ENCODE measurements at places on chromosomes 16 and 17.

- no peak for DNase-seq
Observed at GRCh38 chr17:67449845-67450755, 73.0 kb downstream of the PITPNC1 start.

GRCh38 chr17:71777048-71777640, 343.7 kb upstream of the SOX9 start:
- DNase-seq = no peak

DNA sequence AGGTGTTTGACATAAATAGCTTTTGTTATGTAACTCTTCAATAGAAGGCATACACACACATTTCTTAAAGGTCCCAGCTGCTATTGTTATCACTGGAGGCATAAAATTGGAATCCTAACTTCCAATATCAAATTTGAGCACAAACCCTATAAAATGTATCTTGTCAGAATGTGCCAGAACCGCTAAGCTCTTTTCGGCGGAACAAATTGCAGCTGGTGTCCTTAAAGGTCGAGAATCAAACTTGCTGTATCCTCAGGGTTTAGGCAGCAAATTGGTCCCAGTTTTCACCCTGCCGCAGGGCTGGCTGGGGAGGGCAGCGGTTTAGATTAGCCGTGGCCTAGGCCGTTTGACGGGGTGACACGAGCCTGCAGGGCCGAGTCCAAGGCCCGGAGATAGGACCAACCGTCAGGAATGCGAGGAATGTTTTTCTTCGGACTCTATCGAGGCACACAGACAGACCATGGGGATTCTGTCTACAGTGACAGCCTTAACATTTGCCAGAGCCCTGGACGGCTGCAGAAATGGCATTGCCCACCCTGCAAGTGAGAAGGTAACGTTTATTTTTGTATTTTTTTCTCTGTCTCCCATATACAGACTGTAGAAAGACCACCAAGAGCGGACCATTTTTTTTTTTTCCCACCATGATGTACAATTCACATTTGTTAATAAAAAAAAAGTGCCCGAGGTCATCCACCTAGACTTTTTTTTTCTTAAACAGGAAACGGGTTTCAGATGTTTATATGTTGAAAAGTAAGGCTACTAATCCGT, 297.1 kb downstream of the IRF8 start:
- DNase-seq = no peak

DNA sequence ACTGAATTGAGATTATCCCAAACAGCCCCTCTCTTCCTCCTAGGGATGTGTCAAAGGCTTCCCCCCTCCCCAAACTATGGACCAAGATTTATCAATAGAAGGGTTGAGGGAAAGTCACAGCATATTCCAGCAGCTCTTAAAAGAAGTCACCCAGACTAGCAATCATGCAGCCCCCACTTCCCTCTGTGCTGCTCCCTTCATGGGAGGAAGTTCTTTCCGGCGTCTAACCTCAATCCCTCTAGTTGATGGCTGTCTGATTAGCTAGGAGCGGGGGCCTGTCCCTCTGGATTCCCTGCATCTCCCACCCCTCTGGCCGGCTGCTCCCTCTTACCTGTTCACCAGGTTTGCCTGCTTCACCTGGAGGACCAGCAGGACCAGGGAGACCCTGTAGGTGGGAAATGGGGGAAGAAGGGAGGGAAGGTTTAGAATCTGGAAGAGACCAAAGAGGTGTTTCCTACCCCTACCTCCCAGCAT, 9.2 kb downstream of the COL1A1 start:
- DNase-seq = no peak

DNA sequence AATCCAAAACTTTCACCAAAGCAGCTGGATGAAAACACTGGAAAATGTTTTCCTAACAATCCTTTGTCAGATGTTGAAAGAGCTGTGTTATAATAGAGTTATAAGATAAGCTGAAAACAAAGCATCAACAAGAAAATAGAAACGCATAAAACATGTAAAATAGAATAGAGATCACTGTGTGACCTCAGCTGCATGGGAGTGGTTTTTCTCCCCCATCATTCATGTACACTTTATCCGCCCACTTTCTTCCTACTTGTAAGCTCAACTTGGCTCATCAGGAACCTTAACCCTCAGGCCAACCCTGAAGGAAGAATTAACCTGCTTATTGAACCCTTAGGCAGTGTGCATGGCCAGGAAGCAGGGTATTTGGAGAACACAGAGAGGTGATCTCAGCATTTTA, 238.5 kb upstream of the PMFBP1 start:
- DNase-seq = no peak

DNA sequence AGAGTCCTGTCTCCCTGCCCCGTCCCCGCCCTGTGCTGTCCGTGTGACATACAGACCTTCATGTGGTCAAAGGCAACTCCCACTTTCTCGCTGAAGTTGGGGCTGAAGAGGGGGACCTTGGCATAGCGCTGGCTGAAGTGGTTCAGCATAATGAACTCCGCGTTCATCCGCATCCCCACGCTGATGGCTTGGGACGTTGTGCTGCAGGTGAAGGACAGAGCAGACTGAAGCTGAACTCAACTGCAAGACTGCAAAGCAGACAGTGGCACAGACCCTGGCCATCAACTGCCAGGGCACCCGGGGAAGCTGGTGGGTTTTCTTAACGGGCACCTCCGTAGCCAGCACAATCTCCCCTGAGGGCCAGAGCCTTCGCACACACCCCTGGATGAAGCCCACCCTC, 24.2 kb downstream of the ELAC2 start:
- DNase-seq = no peak

DNA sequence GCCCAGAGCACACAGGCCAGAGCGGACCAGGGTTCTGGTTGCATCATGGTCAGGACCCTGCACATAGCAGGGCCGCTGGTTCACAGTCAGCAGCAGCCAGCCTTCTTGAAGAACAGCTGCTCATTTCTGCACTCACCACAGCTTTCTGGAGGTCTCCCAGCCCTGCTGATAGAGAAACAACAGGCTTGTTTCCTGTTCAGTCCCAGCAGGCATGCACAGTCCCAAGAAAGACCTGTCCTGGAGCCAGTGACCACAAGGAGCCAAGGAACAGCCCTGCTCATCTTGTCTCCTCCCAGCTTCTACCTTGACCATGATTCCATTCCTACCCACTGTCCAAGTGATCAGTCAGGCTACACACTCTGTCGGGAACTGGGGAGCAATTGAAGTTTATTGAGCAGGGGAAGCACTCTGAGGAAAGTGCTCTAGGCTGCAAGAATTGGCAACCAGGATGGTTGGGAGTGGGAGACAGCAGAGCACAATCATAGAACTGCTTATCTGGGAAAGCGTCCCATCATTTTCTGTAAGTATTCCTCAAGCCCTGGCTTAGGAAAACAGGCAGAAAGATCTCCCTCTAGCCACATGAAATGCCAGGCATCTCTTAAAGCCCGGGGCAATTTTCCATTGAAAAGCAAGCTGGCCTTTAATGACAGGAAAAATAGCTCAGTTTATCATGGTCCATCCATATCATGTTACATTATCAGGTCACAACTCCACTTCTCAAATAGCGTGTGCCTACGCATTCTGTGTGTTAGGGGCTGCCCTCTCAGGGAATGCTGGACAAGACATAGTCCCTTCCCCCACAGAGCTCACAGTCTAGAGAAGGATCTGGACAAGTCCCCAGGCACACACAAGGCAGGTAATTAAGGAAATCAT, 155.4 kb upstream of the FOXF1 start:
- DNase-seq = no peak

- no peak for DNase-seq
Observed at GRCh38 chr17:17626151-17626805, 34.8 kb upstream of the PEMT start.

- DNase-seq = no peak
Observed at GRCh38 chr17:28226563-28227315, 92.3 kb upstream of the TMEM97 start.

GRCh38 chr16:49587511-49587910, 213.9 kb downstream of the C16orf78 start:
- DNase-seq = no peak

- no peak for DNase-seq
Observed at GRCh38 chr17:5443728-5444127, 4.8 kb upstream of the C1QBP start.

DNA sequence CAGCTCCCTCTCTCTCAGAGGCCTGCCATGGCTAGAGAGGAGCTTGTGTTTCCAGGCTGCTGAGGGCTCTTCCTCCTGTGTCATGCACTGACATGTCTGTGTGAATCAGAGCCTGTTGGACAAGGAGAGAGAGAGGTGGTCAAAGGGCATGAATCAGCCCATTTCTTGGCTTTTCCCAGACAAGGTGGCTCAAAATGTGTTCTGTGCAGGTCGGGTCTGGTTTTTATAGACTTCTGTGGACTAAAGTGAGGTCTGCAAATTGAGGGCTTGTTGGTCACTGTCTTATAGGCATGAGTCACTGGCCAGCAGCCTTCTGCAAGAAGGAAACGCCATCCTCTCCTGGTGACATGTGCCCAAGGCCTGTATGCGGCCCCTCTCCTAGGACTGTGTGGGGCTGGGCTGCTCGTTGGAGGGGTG, 97.9 kb downstream of the FOXL1 start:
- DNase-seq = no peak

- DNase-seq = no peak
Observed at GRCh38 chr16:88963583-88963982, 13.4 kb downstream of the CBFA2T3 start.

DNA sequence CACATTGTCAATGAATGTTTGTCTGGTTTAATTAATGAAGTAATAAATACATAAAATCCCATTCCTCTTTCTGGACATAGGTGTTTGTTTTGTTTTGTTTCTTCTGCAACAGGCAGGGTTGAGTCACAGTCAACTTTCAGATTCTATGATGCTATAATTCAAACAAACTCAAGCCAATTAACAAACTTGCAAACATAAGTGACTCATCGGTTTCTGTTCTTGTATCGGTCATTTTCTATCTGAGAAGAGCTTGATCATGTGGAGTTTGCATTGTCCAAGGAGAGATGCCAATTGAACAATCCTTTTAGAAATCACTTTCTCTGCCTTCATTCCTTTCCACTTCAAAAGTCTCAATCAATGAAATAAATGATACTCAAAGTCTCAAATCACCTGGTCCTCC, 294.2 kb upstream of the C16orf82 start:
- no peak for DNase-seq

GRCh38 chr17:77444628-77444983, 303.8 kb downstream of the SEC14L1 start:
- no peak for DNase-seq

GRCh38 chr17:75926456-75926855, 14.4 kb downstream of the FBF1 start:
- no peak for DNase-seq

- no peak for DNase-seq
Observed at GRCh38 chr16:27230562-27231001, 27.3 kb downstream of the KDM8 start.

DNA sequence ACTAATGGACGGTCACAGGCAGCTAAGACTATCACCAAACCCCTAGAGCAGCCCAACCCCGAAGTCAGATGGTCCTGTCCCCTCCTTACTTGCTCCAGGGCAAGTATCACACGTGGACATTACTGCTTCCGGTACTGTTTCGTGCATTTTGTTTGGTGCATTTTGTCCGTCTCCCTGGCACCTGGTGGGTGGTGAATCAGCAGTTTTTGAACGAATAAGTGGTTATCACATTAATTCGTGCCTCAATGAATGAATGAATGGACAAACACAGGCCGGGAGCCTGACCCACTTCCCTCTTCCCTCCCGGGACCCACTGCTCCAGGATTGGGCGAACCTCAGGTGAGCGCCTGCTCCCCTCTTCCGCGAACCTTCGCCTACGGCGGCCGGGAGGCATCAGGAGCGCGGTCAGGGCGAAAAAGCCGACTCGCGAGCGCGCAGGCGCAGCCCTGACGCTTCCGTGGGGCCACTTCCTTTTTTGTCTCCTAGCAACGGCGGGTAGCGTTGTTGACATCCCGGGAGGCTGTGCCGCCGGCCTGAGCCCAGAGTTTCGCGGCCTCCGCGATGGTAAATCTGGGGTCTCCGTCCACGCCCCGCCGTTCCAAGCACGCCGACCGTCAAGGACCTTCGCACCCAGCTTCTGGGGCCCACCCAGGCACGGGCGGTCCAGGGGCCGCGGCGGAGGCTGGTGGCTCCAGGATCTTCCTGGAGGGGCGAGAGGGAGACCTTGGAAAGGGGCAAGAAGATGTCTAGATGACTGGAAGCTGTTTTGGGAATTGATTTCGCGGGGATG, at the start of gene DYNLRB2:
TSS of gene DYNLRB2 (plus strand) at position 478 of the 790 bp plus-strand sequence. CDS start at position 562, 84 bp downstream.
- DNase-seq = peak; percentile 95

- DNase-seq = no peak
Observed at GRCh38 chr16:31055613-31056012, 18.4 kb downstream of the ZNF668 start.

- DNase-seq = no peak
Observed at GRCh38 chr16:75333721-75334163, 82.3 kb upstream of the BCAR1 start.

DNA sequence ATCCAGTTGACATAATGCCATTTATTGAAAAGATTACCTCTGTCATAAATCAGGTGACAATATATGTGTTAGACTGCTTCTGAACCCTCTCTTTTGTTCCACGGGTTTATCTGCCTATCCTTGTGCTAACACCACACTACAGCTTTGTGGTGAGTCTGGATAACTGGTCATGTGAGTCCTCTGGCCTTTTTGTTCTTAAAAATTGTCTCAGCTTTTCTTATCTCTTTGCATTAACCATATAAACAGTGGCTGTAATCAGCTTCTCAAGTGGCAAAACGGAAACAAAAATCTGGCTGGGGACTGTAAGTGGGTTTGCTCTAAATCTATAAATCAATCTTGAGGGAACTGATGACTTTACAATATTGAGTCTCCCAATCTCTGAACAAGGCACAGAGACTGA, 44.6 kb downstream of the STX8 start:
- DNase-seq = no peak

DNA sequence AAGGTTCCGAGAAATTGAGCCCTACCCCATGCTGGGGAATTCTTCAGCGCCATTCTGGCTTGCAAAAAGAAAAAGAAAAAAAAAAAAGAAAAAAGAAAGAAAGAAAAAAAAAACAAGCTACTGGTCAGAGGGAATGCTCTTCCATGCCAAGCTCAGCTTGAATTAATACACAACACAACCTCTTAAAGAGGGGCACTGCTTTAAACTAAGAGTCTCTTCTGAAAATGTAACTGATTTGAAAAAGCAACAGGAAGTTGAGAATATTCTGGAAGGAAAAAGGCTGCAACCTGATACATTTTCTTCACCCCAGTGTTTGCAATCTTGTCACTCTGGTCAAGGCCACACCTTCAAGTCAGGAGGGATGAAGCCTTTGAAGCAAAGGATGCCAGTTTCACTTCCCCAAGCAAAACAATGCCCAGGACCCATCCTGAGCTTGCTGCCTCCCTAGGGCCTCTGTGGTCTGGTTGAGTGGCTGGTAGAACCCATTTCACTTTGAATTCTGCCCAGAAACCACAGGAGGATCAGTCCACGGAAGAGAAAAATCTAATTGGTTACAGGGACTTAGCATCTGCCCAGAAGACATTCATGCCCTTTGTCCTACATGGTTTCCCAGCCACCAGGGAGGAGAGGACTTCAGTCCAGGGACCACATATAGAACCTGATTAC, 389.7 kb downstream of the SOX9 start:
- no peak for DNase-seq

GRCh38 chr16:46832757-46833459, 1.9 kb upstream of the C16orf87 start:
- no peak for DNase-seq

- DNase-seq = no peak
Observed at GRCh38 chr16:75010427-75010826, 11.6 kb downstream of the ZNRF1 start.

- DNase-seq = peak; percentile 72
Observed at GRCh38 chr16:29700253-29700987, 21.4 kb downstream of the QPRT start.
